ENCODE measurements at places on chromosomes 1 and 21.

DNA sequence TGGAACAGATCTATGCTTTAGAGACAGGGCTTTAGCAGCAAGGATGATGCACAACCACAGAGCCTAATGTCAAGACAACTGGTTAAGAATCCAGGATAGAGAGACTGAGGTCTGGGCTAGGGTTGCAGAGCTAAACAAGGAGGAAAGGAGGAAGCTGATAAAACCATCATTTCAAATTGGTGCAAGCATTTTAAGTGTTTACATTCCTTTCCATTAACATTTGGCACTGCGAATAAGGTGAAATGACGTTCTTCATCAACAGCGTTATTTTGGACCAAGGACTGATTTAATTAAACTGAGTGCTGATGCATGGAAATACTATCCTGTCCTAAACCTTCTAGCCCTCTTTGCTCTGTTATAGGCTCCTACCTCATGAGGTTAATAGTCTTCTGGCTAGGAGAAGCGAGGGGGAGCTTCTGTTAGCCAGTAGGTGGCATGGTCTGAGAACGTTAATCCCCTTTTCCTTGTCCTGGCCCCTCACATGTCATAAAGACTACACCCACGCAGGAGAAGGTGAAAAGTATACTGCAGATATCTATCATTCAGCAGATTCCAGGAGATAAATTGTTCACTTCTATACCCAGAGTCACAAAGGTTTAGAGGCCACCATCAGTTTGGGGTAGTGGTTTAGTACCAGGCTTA lies 7.6 kb upstream of the C1orf21 start:
- no peak for DNase-seq

- DNase-seq = no peak
Observed at GRCh38 chr1:26820784-26821269, 5.7 kb upstream of the ZDHHC18 start.

DNA sequence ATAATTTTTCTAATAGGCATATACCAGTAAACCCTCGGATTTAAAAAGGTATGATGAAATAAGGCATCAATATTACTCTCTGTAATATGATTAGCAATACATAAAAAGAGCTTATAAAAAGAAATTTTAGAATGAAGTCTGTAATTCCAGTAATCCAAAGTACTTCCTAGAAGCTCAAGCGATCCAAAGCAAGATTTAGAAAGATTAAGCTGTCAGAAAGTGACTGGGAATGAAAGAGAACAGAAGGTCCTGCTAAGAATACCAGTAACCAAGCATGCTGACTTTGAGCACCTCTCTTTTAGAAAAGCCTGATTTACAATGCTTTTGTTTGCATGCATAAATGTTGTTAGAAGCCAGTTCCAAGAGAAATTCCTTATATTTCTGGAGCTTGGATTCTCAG lies 125.1 kb downstream of the GIPC2 start:
- no peak for DNase-seq

DNA sequence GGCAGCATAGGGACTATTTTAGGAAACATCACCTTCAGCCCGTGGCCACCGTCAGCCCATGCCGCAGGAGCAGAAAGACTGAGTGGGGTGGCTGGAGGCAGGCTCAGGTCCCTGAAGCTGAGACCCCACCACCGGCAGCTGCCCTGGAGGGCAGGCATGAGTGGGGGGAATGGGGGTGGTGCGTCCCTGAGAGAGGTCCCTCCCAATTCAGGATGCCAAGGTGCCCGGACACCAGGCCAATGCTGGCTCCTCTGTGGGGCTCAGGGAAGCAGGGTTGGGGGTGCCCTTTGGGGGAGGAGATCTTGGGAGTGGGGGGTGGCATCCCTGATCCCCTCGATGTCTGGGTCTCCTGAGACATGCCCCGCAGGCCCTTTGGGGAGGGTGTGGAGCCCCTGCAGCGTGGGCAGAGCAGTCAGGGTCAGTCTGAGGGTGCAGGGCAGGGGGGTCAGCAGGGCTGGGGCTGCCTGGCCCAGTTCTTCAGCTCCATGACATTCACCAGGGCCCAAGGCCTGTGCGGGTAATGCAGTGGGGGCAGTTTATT lies 998 bp upstream of the TTC34 start:
- DNase-seq = no peak

GRCh38 chr1:200905411-200906052 lies 10.8 kb downstream of the INAVA start:
- no peak for DNase-seq

DNA sequence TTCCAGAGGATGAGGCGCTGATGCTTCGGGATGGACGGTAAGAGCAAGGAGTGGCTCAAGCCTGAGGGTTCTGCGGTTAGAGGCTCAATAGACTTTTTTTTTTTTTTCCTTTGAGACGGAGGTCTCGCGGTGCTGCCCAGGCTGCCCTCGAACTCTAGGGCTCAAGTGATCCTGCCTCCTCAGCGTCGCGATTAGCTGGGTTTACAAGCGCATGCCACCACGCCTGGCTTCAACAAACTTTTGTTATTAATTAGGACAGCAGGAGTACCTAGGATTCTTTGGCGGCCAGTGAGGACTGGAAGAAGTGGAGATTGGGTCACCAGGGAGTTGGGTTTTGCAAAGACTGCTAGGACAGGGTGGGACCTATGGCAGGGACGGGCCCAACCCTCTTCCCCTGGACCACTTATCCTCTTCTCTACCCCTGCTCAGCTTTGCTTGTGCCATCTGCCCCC lies 587 bp downstream of the SCNM1 start:
- DNase-seq = no peak

GRCh38 chr1:222288053-222288452 lies 259.9 kb downstream of the HHIPL2 start:
- no peak for DNase-seq

GRCh38 chr1:89295187-89295586 lies 22.5 kb upstream of the GBP5 start:
- DNase-seq = no peak

- DNase-seq = no peak
Observed at GRCh38 chr1:58477390-58477789, 69.1 kb downstream of the OMA1 start.

DNA sequence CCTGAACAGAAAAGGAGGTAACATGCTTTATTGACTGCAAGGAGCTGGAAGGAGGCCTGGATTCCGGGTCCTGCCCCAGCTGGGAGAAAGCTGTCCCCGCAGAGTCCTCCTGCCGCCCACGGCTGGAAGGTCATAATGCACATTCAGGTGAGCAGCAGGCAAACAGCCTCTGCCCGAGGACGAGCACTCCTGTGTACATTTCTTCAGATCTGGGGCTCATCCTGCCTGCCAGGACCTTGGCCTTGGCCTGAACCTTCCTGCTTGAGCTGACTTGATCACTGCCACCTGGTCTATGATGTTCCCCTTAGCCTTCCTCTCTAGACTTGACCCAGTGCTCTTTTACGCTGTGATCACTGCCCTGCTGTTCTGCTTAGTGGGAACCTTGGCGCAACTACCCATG lies 17.9 kb upstream of the ZNF436 start:
- no peak for DNase-seq

DNA sequence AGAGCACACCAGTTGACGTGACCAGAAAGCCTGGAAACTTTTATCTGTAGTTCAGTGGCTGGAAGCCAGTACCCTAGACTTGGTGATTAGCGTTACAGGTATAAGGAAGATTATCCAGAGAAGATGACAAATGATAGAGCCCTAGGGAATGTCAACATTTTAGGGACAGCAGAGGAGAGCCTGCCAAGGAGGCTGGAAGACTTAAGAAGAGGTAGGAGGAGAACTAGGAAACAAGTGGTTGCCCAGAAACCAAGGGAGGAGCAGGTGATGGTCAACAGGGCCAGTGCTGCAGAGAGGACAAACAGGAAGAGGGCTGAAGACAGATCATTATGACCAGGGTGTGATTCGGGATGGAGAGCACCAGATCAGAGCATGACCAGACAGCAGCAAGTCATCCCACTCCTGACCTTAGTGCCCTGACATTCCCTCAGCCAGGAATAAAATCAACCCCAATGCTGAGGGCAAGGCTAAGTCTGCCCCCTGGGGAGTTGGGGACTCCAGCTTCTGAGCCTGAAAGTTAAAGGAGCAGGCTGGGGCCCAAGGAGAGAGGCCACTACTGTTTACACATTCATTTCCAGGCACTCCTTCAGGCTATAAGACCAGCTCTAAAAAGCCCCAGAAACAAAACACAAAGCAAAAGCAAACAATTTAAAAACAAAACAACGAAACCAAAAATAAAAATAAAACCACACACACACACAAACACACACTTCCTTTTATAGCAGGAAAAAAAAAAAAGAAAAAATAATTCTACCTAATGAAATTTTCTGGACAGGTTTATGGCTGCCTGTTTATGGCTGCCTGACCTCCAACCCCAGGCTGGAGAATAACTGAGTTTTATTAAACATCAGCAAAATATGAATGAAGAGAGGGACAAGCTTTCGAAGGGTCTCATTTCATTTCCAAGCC lies 48.6 kb upstream of the LRRC52 start:
- no peak for DNase-seq

DNA sequence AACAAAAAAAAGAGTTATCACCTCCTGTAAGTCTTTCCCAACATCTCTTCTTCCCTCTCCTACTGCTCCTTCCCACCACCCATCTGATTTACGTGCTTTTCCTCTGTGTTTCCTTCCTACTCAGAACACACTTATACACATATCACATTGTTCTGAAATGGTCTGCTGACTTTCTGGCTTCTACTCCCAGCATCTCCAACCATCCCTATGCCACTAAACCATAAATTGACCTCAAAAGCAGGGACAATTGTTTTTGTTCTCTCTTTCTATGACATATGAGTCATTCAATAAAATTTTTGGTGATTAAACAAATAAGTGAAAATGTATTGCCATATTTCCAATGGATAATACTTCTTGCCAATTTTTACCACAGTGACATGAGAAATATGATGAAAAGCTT lies 8.2 kb downstream of the GOLPH3L start:
- DNase-seq = no peak

DNA sequence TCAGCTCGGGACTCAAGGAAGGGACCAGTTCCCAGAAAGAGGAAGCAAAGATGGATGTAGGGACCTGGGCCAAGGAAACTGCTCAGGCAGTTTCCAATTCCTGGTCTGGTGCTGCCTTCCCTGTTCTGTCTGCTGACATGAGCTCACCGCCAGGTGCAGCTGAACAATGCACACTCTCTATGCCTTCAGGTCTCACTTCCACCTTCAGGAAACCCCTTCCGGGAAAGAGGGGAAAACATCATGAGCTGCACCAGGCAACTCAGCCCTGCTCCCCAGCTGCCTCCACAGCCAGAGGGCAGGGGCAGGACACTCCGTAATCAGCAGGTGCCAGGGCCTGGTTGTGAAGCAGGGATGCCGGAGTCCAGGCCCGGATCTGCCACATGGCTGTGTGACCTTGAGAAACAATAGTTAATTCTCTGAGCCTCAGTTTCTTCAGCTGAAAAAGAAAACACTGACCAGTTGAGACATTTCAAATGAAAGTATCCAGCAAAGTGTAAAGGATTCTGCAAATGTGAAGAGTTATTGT lies 27.8 kb downstream of the SMIM12 start:
- DNase-seq = no peak

DNA sequence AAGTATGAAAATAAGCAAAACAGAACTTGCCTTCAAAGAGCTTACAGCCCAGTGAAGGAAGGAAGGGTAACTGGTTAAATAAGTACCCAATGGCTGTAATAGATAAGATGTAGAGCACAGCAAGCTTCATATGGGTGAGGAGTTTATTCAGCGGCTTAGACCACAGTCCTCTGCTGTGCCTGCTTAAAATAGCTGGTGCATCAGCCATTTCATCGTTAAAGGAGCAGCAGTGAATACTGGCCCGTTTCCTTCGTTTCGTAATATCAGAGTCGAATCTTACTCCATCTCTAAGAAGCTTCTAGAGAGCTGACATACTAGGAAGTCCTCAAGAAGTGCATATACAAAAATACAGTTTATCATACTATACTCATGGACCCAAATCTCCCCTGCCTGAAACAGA lies 286.5 kb downstream of the NFIA start:
- DNase-seq = no peak

DNA sequence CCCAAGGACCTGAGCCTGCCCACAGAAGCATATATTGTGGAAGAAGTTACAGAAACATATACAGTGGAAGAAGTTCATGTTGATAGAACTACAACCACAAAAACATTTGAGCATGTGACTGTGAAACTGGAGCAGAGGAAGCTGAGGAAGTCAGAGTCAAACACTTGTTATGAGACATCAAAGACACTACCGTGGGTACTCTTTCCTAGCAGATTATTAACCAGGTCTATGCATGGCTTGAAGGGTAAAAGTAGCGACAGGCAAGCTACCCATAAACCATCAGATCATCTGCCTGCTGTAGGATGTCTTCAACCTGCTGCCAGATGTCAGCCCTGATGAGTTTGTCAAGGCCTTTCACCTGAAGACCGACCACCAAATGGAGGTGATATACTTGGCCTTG lies 35.8 kb downstream of the IVNS1ABP start:
- no peak for DNase-seq

Measured in stimulated activated CD8-positive, alpha-beta memory T cell treated with anti-CD3 and anti-CD28 coated beads, Interleukin-4, amount 100 ng/mL, for 1 hour (primary cell).